ENCODE measurements at places on chromosomes 2 and 18.
A peak's percentile ranks its signal among the peaks of the same experiment; 100 is the strongest.

DNA sequence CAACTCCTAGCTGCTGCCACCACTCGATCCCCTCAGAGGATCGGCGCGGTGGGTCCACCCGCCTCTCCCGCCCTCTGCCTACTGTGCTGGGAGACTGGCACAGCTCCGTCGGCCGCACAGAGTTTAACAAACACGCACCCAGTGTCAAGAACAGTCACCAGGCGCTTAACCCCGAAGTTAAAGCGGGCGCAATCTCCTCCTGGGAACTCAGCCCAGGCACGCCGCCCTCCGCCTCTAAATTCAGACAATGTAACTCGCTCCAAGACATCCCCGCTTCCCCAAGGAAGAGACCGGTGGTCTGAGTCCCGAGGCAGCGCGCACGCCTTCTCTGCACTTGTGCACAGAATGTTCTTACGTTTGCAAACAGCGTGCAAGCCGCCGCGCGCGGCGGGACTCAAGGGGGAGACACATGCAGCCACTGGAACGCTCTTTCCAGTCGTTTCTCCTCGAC, 533 bp downstream of the CXCR4 start:
- DNase-seq: no peak

- DNase-seq: no peak
Measured at GRCh38 chr2:120780402-120780801, 44.7 kb downstream of the GLI2 start.

- no peak for DNase-seq
Measured at GRCh38 chr2:112688086-112688880, 32.5 kb upstream of the NT5DC4 start.

GRCh38 chr2:39875182-39875913, 96.3 kb upstream of the THUMPD2 start:
- DNase-seq: no peak

DNA sequence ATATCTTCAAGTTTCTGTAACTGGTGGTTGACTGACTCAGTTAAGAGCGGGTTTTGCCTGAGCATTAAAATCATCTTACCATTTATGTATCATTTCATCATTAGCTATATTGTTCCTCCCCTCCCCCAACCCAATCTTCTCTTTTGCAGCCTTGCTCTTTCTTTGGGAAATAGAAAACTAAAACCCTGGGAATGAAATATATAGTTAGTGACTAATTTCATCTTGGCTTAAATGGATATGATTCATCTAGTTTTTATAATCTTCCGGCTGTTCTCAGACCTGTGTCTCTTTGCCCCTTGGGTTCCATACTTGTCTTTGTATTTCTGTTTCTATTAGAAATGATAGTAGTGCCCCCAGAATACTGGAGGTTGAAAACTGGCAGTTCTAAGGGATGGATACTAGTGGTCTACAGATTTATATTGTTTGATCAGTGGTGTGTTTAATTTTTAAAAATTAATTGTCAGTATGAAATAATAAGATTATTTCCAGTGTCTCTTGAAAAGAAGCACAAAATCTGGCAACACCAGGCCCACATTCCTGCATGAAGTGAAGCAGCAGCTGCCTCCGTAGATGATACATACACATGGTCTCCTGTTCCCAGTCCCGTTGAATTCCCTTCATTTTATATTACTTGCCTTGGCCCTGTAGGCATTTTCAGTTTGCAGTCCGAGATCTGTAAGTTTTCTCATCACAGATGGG, 44.5 kb downstream of the PHLPP1 start:
- no peak for DNase-seq

DNA sequence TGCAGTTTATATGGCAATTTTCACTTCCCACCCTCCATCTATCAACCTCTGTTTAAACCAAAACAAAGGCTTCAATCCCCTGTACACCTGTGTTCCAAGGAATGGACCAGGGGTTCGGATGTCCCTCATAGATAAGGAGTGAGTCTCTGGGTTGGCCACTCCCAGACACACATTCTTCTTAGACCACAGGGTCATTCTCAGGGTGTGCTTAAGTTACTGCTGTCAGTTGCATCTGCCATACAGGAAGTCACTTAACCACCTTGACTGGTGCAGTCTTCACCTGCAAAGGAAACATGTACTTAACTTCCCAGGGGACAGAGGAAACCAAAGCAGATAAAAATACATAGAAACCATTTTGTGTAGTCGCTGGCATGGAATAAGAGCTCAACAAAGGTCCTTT, 151.0 kb upstream of the NDUFV2 start:
- no peak for DNase-seq

DNA sequence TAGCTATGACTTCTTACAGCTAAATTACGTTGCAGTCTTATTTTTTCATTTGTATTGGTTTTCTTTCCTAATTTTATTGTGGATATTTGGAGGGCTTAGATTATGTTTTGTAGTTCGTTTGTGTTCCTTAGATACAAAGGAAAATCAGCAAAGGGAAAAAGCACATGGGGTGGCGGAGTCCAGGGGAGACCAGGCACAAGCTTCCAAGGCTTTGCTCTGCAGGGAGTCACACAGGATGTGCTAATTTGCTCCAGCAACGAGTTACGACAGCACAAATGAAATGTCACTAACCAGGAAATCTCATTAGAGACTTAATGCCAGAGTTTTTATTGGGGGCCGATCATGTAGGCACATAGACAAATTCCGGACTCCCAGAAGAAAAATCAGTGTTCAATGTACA, 60.5 kb upstream of the CABYR start:
- no peak for DNase-seq

GRCh38 chr18:76169733-76170132, 325.3 kb downstream of the ZNF516 start:
- no peak for DNase-seq

GRCh38 chr2:85475799-85476490, 57.4 kb downstream of the SH2D6 start:
- DNase-seq: no peak

DNA sequence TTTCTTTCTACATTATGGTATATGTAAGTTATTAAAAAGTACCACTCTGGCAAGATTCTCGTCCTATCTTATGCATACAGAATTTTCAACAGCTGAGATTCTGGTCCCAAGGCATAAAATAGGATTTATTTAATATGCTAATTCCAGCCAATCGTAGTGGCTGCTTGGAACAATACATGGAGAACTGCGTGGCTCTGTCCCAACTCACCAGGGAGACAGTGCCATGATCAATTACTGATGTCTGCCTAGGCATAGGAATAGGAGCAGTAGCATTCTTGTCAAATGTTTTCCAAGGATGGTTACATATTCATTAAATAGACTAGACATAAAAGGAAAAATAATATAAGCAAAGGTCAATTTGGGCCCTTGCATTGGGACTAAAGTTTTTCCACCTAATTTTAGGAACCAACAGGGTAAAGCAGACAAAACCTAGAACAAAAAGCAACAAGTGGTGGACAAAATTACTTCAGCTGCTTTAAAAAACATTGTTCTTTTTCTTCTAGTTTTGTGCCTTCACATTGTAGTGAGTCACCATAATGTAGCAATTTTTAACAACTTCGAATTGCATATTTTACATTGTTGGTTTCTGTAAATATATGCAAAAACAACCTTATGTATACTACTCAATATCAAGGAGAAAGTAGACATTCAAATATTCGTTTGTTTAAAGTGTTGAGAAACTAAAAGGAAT, 232.8 kb upstream of the ATP5MC3 start:
- no peak for DNase-seq

GRCh38 chr18:62539284-62540165, 16.7 kb downstream of the ZCCHC2 start:
- no peak for DNase-seq

DNA sequence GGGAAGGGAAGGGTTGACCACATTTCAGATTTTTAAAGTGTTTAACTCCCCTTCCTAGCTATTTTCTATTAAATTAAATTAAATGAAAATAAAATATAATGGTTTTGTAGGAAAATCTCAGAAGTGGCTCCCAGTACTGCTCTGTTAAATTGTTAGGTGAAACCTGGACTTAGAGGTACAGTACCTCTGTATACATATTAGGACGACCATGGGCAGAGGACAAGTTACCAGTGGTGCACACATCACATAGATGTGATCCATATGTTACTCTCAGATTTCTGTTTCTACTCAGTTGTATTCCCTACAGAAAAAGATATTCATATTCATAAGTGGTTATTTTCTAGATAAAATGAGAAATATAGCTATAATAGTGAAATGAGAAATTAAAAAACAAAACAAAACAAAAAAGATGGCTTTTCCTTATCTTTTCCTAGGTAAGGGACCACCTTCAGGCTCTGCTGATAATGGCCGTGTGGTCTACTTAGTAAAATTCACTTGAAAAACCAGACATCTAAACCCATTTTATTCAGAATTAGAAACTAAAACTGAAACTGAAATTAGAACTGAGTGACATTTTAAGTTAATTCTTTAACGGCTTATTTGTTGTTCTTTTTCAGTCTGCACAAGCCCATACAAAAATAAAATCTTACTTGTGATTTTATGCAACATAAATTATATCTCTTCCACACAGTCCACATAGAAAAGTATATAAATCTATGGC, 832.5 kb upstream of the CHAC2 start:
- no peak for DNase-seq

DNA sequence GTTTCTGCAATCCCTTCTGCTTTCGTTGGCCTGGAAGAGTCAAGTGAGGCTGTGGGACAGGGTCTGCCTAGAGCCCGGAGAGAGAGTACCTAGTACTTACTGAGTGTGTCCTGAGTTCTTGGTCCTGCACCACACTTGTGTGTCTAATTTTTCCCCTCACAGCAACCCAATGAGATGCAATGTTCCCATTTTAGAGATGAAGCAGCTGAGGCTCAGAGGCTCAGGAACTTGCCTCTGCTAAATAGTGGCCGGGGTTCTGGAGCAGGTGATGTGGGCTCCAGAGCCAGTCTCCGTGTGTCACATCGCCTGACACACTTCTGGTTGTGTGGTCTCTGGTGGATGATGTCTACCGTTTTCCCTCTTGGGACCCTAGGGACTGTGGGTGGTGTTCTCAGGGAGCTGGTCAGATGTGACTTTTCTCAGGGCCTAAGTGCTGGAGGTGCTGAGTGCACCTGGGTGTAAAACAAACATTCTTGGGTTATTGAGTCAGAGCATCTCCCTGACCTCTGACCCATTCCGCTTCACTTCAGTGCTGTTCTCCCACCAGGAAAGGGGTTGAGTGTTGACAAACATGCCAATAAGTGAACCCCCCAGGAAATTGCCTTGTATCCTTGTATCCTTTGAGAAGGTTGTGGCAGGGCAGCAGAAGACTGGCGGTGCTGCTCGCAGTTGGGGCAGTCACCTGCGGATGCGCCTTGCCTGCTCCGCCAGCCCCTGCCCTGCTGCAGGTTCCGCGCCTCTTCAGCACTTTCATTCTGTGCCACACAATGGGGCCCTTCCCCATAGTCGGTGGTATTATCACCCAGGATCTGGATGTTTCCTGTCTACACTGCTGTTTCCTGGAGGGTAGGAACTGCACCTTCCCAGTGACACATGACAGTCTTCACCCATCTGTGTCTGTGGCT, 32.1 kb downstream of the HK2 start:
- DNase-seq: no peak

DNA sequence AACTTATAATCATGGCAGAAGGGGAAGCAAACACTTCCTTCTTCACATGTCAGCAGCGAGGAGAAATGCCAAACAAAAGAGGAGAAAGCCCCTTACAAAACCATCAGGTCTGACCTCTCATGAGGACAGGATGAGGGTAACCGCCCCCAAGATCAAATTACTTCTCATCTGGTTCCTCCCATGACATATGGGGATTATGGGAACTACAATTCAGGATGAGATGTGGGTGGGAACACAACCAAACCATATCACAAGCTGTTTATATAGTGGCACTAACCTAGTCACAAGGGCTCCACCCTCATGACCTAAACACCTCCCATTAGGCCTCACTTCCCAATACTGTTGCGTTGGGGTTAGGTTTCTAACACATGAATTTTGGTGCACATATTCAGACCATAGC, 110.0 kb downstream of the OSBPL6 start:
- no peak for DNase-seq

DNA sequence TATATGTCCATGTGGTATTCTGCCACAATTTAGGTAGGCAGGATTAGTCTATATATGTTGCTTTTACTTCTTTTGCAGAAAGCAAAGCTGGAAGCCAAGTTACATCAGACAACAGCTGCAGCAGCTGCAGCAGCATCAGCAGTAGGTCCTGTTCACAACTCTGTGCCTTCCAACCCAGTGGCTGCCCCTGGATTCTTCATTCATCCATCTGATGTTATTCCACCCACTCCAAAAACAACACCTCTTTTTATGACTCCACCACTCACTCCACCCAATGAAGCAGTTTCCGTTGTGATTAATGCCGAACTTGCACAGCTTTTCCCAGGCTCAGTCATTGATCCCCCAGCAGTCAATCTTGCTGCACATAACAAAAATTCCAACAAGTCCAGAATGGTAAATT, 107.6 kb downstream of the BIRC6 start:
- no peak for DNase-seq

- no peak for DNase-seq
Measured at GRCh38 chr2:1055014-1055595, 104.5 kb downstream of the SNTG2 start.

GRCh38 chr18:9348079-9348671, 13.6 kb downstream of the TWSG1 start:
- no peak for DNase-seq

- DNase-seq: no peak
Measured at GRCh38 chr2:204008352-204008751, 71.8 kb downstream of the ICOS start.

DNA sequence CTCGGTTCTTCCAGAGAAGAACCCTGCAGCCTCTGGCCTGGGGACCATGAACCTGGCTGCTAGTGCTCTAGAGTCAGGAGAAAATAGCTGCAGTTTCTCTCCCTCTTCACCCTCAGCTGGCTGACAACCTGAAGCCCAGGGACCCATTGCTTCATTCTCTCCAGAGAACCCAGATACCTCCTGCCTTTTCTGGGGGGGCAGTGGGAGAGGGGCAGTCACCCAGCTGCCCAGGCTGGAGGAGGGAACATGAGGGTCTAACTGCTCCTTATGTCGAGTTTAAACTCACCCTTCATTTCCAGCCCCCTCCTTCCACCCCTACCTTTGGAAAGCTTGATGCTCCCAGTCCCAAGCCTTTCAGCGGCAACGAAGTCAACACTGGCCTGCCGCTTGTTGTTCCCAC, 7.6 kb upstream of the ZFAND2B start:
- no peak for DNase-seq

DNA sequence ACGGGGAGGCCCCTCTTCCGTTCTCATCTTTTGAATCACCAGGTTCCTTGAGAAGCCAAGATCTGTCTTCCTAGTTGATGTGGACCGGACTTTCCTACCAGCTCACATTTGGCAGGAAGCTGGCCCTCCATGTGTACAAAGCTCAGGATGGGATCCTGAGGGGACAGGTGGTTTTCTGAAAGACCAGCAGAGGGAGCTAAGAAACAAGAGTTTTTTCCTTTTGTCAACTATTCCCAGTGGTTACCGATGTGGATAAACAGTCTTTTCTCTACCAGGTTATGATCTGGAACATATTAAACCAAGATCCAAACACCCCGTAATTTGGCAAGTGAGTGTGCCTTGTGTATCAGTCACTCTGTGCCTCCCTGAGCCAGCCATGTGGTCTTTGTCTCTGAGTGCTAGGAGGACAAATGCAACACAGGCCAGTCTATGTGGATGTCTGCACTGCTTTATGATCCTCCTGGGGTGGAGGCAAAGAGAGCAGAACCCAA, 25.1 kb upstream of the ARHGAP25 start:
- peak; percentile 49 for DNase-seq

- no peak for DNase-seq
Measured at GRCh38 chr2:8663997-8664396, 17.9 kb upstream of the ID2 start.

GRCh38 chr2:10006236-10007161, 36.9 kb upstream of the KLF11 start:
- no peak for DNase-seq

Data from AML-193 (cell line).